Naive B cell (primary cell): ENCODE measurements at places on chromosomes 5 and 9. TPM values are rescaled to one million over a fixed set of nuclear protein-coding genes. Genes with fewer than 3 reads are reported as not detected.

SET gene
- polyA plus RNA-seq, result 252 TPM

ARPC5L gene
- 62.1 TPM for polyA plus RNA-seq

CER1 gene
- not detected for polyA plus RNA-seq

SPEF2 gene
- polyA plus RNA-seq, result 0.61 TPM

CARTPT gene
- polyA plus RNA-seq, result not detected

PCDHA12 gene
- polyA plus RNA-seq, result not detected

AQP7 gene
- polyA plus RNA-seq, result not detected

PCDHB8 gene
- not detected for polyA plus RNA-seq

TBC1D13 gene
- 23.8 TPM for polyA plus RNA-seq

QRFP gene
- polyA plus RNA-seq, result not detected

GPRIN1 gene
- polyA plus RNA-seq, result 0.08 TPM

GABRA6 gene
- polyA plus RNA-seq, result not detected

THBS4 gene
- not detected for polyA plus RNA-seq

MRPS2 gene
- polyA plus RNA-seq, result 41.5 TPM

KCNV2 gene
- polyA plus RNA-seq, result not detected

ZNF879 gene
- polyA plus RNA-seq, result 4.7 TPM
